ENCODE measurements at places on chromosomes 4 and X.

- DNase-seq: no peak
Observed at GRCh38 chr4:165398570-165398969, 19.8 kb downstream of the CPE start.

DNA sequence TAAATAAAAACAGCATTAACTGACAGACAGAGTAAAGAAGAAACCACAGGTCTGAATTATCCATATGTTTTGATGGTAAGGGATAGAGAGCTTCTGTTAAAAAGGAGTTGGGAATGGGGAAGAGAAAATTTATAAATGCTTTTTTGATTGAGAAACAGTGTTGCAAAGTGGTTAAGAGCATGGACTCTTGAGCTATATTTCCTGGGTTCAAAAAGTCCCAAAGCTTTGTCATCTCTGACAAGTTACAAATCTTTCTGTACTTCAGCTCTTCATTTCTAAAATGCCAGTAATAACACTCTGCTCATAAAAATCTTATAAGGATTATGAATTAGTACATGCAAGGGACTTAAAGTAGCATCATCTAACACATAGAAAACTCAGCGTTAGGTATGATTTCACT is 62.2 kb downstream of the N4BP2 start:
- no peak for DNase-seq

DNA sequence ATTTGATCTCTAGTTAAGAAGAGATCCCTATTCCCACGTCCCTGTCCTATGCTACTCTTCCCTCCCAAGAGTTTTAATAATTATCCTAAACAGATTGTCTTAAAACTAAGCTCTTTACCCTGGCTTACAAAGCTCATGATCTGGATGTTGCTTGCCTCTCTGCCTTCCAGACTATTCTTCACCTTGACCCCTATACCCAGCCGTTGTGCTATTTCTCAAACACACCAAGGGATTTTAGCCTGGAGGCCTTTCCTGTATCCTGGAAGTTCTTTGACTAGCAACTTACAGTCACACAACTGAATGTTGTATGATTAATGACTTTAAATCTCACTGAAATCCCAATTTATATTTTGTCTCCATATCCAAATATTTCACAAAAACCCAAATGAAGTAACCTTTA is 314.9 kb downstream of the ADGRL3 start:
- no peak for DNase-seq

DNA sequence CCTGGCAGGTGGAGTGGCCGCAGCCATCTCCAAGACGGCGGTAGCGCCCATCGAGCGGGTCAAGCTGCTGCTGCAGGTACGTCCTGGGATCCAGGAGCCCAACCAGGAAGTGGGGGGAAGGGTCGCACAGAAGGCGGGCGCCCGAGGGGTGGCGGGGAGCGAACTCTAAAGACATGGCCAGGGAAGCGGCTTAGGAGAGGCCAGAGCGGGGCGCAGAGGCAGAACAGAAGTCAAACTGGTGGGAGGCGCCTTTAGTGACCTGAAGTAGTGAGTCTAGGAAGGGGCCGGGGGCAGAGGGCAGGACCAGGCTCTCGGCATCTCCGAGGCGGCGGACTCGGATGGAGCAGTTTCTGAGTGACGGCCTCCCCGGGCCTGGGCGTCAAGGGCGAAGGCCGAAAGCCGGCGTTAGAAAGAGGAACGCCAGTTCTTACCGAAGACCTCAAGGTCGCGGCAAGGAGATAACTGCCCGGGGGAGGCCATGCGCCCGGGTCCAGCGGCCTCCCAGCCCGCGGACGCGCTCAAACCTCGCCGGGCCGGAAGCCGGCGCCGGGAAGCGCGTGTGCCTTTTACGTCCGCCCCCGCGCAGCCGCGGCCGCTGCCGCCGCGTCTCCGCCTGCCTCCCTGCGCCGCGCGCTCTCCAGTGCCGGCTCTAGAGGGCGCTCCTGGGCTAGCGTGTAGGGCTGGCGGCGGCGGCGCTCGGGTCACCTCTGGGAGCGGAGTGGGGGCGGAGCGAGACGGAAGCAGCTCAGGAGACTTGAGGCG is 488 bp downstream of the SLC25A5 start:
- peak; percentile 83 for DNase-seq

- no peak for DNase-seq
Observed at GRCh38 chr4:149347139-149347538, 468.5 kb downstream of the IQCM start.

DNA sequence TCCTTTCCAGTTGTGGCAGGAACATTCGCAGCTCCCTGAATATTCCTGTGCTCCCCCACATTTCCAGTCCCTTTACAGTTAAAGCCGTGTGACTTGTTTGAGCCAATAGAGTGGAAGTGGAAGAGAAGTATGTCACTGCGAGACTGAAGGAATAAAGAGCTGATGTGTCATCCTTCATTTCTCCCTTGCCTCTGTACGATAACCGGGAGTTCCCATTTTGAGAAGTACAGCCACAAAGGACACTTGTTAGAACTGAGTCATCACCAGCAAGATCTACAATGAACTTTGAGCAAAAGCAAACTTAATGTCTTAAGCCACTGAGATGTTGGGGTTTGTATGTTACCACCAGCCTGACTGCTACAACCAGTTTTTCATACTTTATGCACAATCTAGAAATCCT is 92.3 kb downstream of the SPRY1 start:
- no peak for DNase-seq

- DNase-seq: no peak
Observed at GRCh38 chrX:78712336-78712735, 35.2 kb upstream of the LPAR4 start.
